ENCODE measurements at places on chromosomes 7 and 10. TPM values are rescaled to one million over a fixed set of nuclear protein-coding genes. Genes with fewer than 3 reads are reported as not detected.

PTF1A gene
- not detected for total RNA-seq

FXYD4 gene
- total RNA-seq = not detected

DNA sequence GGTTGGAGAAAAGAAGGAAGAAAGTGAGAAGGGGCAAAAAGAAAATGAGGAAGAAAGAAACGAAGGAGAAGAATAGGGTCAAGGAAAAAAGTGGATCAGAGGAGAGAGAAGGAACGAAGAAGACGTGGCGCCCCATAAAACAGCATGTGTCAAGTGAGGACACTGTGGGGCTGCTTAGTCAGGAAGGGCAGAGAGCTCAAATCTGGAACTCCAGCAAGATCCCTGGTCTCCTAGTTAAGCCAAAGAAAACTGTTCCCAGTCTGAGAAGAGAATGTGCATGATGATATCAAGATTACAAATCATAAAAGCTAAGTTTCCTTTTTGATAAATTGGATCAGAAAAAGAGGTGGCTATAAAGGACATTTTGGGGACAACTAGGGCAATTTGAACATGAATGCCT lies 33.0 kb downstream of the CREB3L2 start:
- DNase-seq = no peak

GRCh38 chr7:138237995-138238394 lies 161.7 kb downstream of the AKR1D1 start:
- DNase-seq = no peak

- no peak for DNase-seq
Observed at GRCh38 chr10:78065611-78066010, 31.9 kb downstream of the RPS24 start.
